Fibroblast of skin of left quadriceps (primary cell): ENCODE measurements at places on chromosomes 13 and 19.

GRCh38 chr19:41997851-41998229, 3.8 kb upstream of the ATP1A3 start:
- DNase-seq = no peak

DNA sequence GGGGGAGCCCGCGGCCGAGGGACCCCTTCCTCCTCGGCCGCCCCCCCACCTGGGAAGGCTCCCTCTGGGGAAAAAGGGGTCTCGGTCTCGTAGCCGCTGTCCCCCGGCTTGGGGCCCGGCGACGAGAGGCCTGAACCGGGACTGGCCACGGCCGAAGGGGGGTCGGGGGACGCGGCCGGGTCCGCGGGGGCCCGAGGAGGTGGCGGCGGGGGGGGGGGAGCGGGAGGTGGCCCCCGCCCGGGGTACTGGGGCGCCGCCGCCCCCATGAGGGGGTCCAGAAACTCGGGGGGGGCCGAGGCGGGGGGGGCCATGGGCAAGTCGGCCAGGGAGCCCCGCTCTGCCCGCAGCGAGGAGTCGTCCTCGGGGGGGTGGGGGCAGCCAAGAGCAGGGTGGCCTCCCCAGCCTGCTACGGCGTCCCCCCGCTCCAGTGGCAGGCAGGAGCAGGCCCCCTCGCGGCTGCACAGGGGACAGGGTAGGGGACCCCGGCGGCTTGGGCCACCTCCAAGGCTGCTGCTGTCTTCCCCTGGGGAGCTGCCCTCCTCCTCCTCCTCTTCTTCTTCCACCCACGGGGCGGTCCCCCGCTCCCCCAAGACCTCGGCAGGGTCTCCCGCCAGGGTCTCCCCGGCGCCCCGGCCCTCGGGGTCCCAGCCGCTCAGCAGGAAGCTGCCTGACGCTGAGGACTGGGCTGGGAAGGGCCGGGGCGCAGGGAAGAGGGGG, 12.9 kb downstream of the LMTK3 start:
- DNase-seq = no peak

GRCh38 chr19:38317104-38317612, 1.4 kb upstream of the YIF1B start:
- no peak for DNase-seq

- DNase-seq = no peak
Measured at GRCh38 chr13:79128158-79128557, 277.9 kb downstream of the RBM26 start.

- no peak for DNase-seq
Measured at GRCh38 chr19:41265395-41266153, 1.4 kb downstream of the HNRNPUL1 start.

DNA sequence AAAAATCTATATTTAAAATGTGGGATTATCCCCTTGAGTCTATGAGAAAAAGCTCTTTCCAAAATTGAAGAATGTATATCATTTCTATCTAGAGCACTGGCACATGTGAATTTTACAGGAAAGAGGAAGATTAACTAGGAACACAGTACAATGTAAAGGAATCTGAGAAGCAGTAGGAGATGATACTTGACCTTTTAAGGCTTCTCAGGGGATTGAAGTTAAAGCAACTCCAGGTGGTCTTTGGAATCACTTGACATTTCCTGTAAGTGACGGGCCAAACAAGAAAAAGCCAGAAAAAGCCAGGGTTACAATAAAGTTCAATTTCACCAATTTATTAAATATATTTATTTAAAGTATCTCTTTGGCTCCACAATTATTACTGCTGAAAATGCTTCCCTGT, 1373.9 kb downstream of the OLFM4 start:
- DNase-seq = no peak
